NCI-H2107 (cell line): ENCODE measurements at places on chromosomes 7 and 10.

GRCh38 chr10:124156524-124157260 is 63.3 kb upstream of the CHST15 start:
- no peak for DNase-seq

DNA sequence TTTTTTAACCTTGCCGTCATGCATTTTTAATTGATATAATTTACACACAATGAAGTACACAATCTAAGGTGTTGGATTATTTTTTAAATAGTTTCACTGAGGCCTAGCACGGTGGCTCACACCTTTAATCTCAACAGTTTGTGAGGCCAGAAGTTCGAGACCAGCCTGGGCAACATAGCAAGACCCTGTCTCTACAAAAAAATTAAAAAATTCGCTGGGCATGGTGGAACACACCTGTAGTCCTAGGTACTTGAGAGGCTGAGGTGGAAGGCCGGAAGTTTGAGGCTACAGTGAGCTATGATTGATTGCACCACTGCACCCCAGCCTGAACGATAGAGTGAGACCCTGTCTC is 92.8 kb upstream of the OIT3 start:
- DNase-seq: no peak

- DNase-seq: peak; percentile 48
These were observed 1.2 kb downstream of the PPP1R9A start for GRCh38 chr7:94908323-94909178.

GRCh38 chr7:4468320-4469102 is 213.6 kb upstream of the FOXK1 start:
- DNase-seq: no peak

GRCh38 chr10:113626809-113627355 is 37.0 kb downstream of the NRAP start:
- no peak for DNase-seq

DNA sequence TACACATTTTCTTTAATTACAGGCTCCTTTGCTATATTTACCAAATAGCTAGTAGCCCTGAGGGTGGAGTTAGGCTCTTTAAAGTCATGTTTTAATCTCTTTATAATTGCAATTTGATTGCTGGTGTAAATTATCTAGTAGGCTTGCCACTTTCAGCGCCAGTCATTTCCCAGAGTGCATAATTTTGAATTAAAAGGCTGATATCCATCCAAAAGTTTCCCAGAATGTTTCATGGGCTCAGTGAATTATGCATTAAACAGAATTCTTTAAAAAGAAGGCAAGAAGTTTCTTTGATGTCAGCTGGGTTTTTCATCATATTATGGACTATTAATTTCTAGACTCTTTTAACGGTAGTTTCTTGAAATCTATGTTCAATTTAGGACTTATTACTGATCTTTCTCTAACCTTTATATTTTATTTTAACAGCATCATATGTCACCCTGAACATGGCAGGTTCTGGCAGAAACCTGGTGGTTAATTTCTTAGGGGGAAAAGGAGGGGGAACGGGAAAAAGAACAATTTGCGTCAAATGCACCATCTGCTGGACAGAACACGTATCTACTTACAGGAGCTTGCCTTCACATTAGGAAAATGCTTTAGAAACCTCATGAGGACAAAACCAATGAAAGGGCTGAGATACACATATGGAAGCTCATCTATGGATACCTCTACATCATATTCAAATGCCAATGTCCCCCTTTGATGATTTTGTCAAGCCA is 171.1 kb downstream of the GRM3 start:
- DNase-seq: no peak

- no peak for DNase-seq
These were observed 145.9 kb downstream of the SH3PXD2A start for GRCh38 chr10:103709341-103709920.

DNA sequence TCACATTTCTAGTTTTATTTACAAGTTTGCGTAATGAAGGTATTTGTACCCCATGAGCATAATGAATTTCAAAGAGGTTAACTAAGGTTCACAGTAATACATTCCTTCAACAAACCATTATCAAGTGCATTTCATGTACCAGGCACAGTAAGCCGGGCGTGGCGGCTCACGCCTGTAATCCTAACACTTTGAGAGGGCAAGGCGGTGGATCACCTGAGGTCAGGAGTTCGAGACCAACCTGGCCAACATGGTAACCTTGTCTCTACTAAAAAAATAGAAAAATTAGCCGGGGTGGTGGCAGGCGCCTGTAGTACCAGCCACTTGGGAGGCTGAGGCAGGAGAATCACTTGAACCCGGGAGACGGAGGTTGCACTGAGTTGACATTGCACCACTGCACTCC is 4.3 kb upstream of the EIF3A start:
- no peak for DNase-seq

DNA sequence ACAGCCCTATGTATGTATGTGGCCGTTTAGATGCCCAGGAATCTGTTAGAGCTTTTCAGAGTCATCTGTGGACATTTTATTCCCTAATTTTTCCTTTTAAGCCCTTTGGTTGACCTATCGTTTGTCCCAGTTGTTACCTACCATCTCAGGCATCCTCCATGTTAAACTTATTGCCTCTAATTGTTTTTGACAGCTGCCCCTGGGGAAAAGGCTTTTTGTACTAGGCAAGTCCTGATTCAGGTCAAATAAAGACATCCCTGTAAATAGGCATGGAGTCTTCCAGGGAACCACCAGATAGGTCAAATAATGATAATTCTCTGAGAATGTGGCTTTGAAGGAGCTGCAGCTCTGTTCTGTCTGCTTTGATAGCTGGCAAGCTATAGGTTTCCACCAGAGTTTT is 87.7 kb upstream of the CYP26C1 start:
- DNase-seq: no peak

DNA sequence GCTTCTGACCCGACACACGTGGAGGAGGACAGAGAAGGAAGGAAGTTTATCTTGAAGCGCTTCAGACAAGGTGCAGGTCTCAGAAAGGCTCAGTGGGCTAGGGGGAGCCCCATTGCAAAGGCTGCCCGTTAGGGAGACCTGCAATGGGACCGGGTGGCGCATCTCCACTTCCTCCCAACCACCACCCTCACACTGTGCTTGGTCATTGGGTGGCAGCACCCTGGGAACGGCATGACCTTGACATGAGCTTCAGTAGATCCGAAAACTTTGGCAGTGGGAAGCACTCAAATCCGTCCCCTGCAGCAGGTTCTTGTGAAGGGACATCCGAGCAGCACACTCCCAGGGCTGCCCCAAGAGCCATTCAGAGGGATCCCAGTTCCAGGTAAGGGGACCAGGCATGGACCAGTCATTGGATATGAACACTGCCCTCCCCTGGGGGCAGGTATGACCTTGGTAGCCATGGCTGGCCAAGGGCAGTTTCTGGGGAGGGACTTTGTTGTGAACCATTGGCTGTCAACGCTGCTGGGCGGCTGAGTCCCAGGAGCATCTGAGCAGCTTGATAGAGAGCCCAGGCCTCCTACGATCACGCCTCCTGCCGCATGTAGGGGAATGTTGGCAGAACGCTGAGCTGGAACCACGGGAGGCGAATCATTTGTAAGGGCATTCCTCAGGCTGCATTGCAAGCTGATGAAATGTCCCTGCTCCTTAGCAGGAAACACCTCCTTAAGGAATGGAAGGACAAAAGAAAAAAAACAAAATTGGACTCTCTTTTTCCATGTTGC is 31.7 kb downstream of the GALNTL5 start:
- DNase-seq: no peak

- DNase-seq: no peak
These were observed 14.2 kb upstream of the PDLIM1 start for GRCh38 chr10:95304976-95305375.

DNA sequence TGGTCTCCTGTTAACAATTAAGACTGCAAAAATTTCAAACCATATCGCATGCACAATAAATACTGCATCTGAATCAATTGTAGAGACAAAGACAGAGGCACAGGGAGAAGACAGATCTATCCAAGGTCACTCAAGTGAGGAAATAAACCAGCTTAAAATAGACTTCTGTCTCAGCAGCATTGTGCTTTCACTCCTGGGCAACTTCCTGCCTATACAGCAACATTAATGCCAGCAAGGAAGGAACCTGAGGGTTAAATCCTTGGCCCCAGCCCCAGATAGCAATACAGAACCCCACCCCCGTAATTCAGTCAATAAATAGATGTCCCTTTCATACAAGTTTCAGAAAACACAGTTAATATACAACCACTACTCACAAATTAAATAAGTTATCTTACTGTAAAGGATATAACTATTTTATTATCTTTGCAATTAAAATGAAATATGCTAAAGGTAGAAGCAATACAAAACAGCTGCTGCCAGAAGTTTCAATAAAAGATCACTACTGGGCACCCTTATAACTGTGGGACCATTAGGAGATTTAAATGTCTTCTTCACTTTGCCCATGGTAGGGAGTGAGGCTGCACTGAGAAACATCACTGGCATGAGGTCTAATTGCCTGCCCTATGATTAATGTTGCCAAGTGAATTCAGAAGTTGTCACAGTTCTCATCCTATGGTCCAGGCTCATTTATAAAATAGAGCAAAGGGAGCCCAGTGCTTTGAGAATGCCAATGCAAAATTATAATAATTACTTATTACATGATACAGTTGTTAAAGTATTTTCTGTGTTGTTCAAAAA is 49.4 kb downstream of the CAV1 start:
- no peak for DNase-seq

DNA sequence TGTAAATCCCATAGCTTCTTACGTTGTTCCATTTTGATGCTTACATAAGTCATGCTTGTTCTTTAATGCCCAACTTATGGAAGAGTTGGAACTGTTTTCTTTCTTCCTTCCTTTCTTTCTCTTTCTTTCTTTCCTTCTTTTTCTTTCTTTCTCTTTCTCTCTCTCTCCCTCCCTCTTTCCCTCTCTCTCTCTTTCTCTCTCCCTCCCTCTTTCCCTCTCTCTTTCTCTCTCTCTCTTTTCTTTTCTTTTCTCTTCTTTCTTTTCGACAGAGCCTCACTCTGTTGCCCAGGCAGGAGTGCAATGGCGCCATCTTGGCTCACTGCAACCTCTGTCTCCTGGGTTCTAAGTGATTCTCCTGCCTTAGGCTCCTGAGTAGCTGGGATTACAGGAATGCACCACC is 18.9 kb downstream of the FAM131B start:
- no peak for DNase-seq

DNA sequence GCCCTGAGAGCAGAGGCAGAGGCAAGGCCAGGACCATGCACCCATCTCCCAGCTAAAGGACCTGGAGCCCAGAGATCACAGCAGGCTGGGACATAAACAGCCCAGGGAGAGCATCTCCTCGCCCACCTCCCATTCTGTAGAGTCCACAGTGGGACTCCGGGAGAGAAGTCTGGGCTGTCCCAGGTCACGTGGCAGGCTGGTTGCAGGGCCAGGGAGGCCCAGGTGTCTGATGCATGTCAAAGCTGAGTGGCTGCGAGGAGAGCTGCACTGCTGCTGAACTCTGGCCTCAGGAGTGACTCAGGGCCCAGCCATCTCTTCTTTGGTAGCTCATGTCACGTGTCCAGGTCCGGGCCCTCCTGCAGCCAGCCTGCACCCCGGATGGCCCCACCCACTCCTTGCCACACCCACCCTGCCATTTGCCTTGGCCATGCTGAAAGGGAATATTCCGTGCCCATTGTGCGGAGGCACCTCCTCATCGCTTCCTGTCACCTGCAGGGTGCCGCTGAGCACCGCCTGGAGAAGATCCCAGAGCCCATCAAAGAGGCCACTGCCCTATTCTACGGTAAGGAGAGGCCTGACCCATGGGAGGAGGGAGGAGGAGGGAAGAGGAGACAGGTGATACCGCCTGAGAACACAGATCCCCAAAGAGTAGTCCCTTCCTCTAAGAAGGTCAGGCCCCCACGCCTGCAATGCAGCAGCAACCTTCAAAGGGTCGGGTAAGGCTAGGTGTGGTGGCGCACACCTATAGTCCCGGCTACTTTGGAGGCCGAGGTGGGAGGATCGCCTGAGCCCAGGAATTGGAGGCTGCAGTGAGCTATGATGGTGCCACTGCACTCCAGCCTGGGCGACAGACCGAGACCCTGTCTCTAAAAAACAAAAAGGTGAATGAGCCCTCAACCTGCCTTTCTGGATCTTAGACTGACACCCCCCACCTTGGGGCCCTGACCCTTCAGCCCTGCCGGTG is 12.6 kb upstream of the SH2B2 start:
- no peak for DNase-seq

DNA sequence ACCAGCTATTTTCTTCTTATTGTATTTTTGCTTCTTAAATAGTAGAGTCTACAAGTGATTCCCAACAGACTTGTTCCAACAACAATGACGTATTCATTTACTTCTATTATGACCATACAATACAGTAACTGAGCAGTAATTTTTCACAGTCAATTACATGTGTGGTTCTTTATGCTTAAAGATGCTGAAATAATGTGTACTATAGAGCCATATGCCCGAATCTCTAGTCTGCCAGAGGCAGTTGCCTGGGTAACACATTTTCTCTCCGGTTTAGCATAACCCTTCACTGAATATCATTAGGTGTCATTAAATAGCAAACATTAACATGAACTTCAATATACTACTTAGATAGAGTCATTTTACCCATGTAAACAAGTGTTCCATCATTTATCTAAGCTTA is 75.0 kb downstream of the SLC25A13 start:
- no peak for DNase-seq

DNA sequence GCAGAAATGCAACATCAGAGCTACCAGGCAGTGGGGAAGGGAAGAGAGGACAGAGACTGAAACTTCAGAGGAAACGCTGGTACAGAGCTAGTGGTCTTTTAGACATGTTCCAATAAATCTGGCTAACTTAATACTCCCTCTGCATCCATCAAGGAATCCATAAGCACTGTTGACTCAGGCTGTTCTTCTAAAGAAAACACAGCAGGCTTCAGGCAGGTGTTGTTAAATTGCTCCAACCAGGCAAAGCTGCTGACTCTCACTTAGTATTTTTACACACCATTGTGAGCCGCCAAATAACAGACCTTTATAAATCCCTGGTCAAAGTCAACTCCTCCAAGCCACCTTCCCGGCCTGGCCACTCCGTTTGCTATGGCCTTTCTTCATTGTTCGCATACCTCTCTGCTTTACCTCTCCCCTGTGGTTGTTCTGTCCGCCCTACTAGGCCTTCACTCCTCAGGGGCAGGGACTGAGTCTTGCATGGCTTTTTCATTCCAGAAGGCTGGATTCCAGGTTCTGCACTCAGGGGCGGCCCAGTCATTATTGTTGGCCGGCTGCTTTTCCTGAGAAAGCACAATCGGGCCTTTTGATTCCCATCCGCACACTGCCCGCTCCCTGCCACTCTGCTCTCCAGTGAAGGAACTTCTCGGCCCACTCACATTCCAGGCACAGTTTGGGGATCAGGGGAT is 18.4 kb downstream of the CREB3L2 start:
- no peak for DNase-seq

- no peak for DNase-seq
These were observed 924 bp downstream of the BMPR1A start for GRCh38 chr10:86757113-86757972.
